Adrenal gland (tissue), 19 donors: ENCODE measurements at places on chromosomes 13 and 19.

DNA sequence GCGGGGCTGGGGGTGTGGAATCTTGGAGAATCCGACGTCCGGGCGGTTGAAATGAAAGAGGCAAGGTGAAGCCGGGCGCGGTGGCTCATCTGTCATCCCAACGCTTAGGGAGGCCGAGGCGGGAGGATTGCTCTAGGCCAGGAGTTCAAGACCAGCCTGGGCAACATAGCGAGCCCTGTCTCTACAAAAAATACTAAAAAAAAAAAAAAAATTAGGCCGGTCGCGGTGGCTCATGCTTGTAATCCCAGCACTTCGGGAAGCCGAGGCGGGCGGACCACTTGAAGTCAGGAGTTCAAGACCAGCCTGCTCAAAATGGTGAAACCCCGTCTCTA lies 225 bp upstream of the GARIN5A start:
- no peak for DNase-seq

DNA sequence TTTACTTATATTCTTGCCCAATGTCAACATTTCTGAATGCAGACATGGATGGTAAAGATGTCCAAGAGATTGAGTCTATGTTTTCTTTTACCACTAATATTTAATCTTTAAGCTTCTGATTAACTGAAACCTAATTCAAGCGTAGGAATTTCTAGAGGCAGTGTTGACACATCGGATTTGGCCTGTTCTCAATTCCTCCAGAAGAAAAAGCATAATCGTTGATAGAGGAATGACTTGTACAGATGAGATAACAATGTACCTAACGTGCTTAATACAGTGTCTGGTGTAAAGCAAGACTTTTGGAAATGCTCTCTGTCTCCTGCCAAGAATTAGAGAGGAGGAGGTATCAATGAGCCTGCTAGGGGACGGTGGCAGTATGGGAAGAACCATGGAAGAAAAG lies 35.2 kb downstream of the SLC15A1 start:
- DNase-seq, result no peak

GRCh38 chr13:114166381-114167131 lies 12.5 kb upstream of the CFAP97D2 start:
- no peak for DNase-seq

DNA sequence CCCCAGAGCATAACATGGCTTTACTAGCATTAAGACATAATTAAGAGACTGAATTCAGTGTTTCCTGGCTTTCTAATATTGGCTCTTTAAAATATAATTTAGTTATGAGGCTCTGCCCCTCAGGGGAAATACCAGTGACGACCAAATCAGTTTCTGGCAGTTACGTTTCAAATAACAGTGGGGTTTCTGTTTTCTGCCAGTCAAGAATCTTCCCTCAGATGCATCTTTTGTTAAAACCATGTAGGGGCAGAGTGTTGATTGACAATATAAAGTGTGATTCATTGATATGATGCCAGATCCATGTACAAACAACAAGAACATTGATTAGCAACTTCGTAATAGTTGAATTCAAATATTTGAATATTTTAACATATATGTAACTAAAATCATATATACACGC lies 1169.7 kb downstream of the DIAPH3 start:
- DNase-seq, result no peak

GRCh38 chr13:28574617-28575142 lies 79.8 kb upstream of the FLT1 start:
- peak; percentile 63 for DNase-seq

GRCh38 chr13:75587679-75588078 lies 38.1 kb downstream of the UCHL3 start:
- no peak for DNase-seq

- DNase-seq, result no peak
Measured at GRCh38 chr13:67318860-67319259, 88.7 kb upstream of the PCDH9 start.

DNA sequence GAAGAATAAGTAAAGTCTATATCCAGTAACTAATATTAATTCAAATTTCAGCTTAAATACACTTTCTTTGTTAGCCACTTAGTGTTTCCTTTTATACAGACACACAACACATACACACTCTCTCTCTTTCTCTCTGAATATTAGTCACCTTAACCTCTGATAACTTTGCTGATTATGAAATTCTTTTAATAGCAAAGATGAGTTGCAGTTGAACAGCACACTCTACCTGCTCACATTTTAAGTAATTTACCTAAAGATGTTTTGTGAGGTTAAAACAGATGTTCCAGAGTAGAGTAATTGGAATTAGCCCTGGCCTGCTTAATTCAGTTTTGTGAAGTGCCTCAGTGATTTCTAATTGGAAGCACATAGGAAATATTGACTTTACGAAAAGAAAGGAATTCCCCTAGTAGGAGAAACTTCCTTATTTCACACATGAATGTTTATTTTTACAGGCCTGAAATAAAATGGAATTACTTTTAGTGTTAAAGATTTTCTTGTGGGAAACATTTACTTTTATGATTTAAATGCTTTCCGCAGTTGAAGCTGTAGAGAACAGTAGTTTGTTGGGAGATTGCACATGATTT lies 184.3 kb downstream of the MYO16 start:
- DNase-seq, result no peak

DNA sequence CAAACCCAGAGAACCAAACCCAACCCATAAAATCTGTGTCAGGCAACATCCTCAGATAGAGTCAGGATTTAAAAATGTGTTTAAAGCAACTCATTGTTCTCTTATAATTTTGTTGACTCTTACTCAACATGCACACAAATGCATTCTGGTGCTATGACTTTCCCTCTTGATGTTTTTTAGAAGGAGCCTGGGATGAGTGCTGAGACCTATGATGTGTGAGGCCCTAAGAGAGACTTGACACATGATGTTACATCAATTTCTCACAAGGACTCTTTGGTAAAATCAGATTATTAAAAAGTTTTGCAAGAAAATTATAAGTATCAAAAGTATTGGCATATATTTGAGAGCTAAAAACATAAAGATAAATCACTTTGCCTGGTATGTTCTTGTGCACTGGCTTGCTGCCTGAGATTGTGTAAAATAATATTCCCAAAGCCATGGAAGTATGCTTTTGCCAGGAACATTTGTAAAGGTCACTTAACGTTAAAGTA lies 173.9 kb downstream of the DCLK1 start:
- no peak for DNase-seq

DNA sequence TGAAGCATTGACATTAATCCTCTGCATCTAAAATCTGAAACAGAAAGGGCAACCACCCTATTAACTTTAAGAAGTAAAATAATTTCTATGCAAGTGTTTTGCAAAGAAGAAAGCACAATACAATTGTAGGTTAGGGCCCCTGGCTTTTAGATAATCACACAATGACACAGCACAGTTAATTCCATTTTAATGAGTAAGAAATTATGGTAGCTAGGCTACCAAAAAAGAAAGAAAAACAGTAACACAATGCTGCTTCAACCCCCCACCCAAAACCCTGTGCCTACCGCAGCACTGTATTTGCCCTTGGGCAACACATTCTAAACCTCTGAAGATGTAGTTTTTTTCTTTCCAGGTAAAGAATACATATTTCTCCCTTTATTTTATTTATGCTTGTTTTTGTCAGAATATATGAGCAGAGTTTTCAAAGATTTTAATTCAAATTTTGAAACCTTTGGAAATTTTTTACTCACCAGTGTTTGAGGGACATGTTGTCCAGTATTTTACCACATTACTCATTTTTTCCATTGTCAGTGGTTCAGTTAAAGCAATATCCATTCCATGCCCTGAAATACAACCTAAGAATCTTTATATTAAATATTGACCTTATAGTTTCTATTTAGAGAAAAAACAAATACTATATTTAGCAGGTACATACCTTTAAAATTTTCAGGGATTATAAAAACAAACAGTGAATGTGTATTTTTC lies 21.1 kb downstream of the SOHLH2 start:
- DNase-seq, result no peak

DNA sequence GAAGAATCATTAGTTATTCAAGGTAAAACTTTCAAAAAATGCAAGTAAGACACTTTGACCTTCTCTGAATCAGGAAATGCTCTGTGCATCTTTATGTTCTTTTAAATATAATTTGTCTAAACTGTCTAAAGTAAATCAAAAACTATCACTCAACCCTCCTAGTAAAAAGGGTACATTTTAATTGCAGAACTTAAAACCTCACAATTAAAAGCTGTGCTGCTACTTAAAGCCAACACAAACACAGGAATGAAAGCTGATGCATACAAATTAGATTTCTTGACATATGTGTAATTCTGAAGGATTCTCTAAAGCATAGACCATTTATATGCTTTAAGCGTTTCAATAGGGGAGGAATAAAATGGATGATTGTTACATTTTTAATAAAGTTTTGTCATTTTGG lies 58.3 kb downstream of the DACH1 start:
- DNase-seq, result no peak

- no peak for DNase-seq
Measured at GRCh38 chr13:53135301-53135700, 106.7 kb downstream of the OLFM4 start.

GRCh38 chr13:45142440-45143345 lies 22.4 kb downstream of the GTF2F2 start:
- no peak for DNase-seq

DNA sequence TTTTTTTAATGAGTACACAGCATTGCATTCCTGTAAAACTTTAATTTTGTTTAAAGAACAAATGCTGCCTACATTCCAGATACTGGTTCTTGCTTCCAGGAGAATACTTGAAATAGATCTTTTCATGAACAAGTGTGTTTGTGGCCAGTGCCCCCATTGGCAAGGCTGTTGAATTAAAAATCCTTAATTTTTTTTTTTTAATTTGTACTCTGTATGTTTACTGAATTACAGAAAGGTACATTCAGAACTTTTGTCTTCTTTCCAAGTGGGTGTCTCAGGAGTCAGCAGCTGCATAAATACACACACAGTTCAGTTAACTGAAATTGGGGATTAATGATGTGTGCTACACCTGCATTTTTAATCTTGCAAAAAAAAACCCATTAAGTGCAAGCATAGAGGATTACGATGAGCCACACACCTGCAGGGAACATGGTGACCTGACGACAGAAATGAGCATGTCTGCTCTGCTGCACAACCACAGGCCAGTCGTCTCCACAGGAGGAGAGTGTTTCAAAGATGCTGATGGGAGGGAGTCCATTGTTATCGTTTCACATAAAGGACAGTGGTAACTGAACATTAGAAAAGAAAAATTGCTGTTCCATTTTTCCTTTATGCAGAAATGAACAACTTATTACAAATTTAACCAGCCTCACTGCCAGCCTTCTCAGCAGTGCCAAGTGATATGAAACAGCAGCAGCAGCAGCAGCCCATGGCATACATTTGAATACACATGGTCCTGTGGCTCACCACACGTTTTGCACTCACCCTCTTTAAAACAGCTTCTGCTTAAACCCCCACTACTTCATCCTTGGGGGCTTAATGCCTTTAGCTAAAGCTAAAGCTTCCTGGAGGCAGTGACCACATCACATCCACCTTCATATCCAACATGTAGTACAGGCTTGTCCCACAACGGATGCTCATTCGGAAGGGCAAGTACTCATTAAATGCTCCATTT lies 72.3 kb upstream of the RFC3 start:
- no peak for DNase-seq

GRCh38 chr19:18500376-18500775 lies 21.5 kb downstream of the ELL start:
- no peak for DNase-seq

GRCh38 chr13:45016792-45017425 lies 27.6 kb downstream of the GPALPP1 start:
- no peak for DNase-seq

GRCh38 chr13:32849369-32849768 lies 166.9 kb upstream of the KL start:
- DNase-seq, result no peak

- no peak for DNase-seq
Measured at GRCh38 chr13:49932066-49932465, 4.1 kb downstream of the SPRYD7 start.

GRCh38 chr19:43667876-43668405 lies 2.0 kb downstream of the PLAUR start:
- no peak for DNase-seq

GRCh38 chr19:42532891-42533290 lies 4.6 kb upstream of the CEACAM1 start:
- DNase-seq, result no peak

DNA sequence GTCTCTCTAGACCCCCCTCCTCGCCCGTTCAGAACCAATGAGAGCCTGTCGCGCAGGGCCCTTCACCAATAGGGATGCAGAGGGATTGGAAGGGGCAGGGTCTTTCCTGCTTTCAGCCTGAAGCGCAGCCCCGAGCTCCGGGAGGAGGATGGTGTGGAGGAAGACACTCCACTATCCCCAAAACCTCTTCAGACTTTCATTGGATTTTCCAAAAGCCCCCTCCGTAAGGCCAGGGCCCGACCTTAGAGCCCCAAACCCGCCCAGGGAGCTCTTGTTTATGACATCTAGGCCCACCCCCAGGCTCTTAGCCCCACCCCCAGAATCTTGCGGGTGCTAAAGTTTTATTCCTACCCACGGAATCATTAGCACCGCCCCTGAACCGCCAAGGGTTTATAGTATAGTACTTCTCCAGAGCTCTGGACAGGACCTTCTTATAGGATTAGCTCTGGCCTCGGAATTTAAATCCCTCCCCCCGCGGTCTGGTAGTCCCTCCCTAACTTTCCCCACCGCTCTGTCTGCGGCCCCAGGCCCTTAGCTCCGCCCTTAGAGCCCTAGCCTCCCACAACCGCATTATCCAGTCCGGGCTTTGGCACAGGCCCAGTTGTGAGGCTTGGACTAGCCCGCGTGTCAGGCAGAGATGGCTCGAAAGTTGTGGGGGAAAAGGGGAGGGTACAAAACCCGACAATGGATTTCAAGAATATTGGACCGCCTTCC lies 6.6 kb upstream of the EML2 start:
- DNase-seq, result peak; percentile 71

GRCh38 chr19:32879741-32880140 lies 10.2 kb upstream of the SLC7A9 start:
- DNase-seq, result no peak

GRCh38 chr19:48925240-48925843 lies 8.2 kb upstream of the DHDH start:
- peak; percentile 41 for DNase-seq

- no peak for DNase-seq
Measured at GRCh38 chr13:100657881-100658315, 16.7 kb downstream of the TMTC4 start.

DNA sequence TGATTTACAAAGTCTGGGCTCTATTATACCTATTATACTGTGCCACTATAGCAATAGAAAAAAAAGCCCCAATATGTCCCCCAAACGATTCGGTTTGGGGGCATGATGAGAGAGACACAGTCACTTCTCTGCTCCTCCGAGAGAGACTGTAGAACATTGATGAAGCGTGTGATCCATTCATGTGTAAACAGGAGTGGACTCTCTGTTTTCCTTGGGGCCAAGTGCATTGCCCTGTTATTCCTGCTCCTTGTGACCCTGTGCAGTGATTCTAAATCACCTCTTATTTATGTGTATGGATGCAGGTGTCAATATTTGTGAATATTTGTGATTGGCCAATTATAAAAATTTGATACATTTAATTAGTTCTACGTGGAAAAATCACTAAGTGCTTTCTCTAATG lies 17.0 kb downstream of the F10 start:
- no peak for DNase-seq

DNA sequence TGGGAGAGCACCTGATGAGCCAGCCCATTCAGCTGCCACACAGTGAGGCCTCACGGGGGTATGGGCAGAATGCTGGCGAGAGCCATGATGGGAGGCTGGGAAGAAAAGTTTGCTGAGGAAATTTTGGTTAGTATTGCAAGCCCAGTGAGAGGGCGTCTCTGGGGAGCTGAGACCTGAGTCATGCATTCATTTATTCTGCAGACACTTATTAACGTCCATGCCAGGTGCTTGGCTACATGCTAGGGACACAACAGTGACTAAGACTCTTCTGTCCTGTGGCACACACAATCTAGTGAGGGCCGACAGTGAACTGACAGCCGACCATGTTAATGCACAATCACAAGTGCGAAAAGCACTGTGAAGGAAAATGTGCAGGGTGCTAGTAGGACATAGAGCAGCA lies 27.2 kb downstream of the WDR62 start:
- DNase-seq, result no peak
